Activated CD4-positive, alpha-beta T cell treated with anti-CD3 and anti-CD28 coated beads, Interleukin-2, amount 10 ng/mL, durations not matched to agents 24 days and 14 days (primary cell): ENCODE measurements at places on chromosomes 13 and 19.

DNA sequence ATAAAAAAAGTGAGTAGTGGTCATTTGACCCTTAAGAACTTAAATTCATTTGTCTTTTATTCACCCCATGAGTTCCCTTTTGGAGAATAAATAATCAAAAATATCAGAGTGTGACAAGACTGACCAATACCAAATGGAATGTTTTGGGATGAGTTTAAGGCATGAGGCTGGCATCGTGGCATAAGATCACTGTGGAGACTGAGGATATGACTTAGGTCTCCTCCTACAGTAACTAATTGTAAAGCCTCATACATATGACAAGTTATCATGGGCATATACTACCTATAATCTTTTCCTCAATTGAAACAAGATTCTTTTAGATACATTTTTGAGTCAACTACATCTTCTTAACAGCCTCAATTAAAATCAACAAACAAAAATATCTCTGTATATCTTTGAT, 782.0 kb downstream of the SLITRK1 start:
- DNase-seq = no peak

- DNase-seq = no peak
These were observed 437 bp downstream of the SMARCA4 start for GRCh38 chr19:10961073-10961860.

GRCh38 chr19:5498830-5499550, 43.8 kb downstream of the ZNRF4 start:
- no peak for DNase-seq

DNA sequence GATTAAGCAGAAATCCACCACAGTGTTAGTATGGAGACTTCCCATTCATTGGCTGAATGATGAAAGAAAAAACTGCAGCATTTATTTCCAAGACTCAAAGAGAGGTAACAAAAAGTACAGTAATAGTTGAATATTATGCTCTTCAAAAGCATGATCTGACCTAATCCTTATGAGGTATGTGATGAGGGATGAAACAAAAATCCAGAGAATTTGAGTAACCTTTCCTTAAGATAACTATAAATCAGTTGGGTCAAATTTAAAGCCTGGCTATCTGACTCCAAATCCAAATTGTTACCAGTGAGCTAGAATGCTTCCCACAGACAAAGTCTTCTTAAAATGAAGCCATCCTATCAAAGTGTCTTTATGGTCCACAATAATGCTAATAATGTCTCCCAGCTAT, 38.1 kb downstream of the NUFIP1 start:
- no peak for DNase-seq

- DNase-seq = no peak
These were observed 81.5 kb upstream of the FAM216B start for GRCh38 chr13:42699912-42700311.

GRCh38 chr13:59562924-59563323, 600.8 kb downstream of the DIAPH3 start:
- DNase-seq = no peak

DNA sequence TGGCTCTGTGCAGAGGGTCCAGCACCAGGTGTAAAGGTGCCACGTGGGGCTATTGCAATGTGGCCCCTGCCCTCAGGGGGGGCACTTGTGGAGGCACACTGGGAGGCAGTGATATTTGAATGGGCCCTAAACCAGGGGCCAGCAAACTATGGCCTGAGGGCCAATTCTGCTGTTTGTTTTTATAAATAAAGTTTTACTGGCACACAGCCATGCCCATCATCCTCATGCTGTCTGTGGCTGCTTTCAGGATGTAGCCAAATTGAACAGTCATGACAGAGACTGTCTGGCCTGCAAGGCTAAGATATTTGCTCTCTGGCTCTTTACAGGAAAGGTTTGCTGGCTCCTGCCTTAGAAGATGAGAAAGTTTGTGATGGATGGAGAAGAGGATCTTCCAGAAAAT, 33.9 kb upstream of the RANBP3 start:
- no peak for DNase-seq

GRCh38 chr13:53013113-53013512, 15.5 kb upstream of the OLFM4 start:
- DNase-seq = no peak

DNA sequence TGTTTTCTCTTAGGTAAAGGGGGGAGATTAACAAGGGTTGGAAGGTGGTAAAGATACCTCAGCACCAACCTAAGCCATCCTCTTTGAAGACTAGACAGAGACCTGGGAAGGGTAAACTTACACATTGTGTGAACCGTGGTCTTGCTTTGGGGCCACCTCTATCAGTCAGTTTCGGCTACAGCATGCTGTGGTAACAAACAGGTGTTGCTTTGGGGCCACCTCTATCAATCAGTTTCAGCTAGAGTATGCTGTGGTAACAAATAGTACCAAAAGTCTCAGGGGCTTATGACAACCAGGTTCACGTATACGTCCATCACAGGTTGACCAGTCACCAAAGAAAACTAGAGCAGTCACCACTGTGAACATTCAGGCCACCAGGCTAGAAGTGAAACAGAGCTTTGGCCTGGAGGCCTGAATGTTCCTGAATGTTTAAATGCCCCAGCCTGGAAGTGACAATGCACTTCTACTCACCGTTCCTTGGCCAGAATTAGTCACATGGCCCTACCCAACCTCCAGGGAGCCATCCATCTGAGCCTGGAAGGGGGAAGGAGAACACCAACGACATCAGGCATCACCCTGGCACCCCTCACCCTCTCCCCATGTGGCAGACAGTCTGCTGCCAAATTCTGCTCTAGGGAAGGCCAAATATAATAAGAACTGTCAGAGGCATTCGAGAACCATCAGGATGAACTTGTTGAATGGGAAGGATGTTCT, 3.8 kb downstream of the FXYD7 start:
- no peak for DNase-seq

GRCh38 chr19:29563486-29564101, 37.8 kb downstream of the VSTM2B start:
- no peak for DNase-seq

GRCh38 chr13:107765724-107766401, 449.5 kb downstream of the LIG4 start:
- no peak for DNase-seq

GRCh38 chr13:39888865-39889810, 233.7 kb downstream of the COG6 start:
- DNase-seq = no peak

GRCh38 chr13:27348461-27348860, 76.0 kb upstream of the GTF3A start:
- DNase-seq = no peak

- DNase-seq = no peak
These were observed 72.8 kb upstream of the PCDH8 start for GRCh38 chr13:52921194-52921593.

- DNase-seq = peak; percentile 68
These were observed 23.1 kb downstream of the TMED1 start for GRCh38 chr19:10812902-10813404.

DNA sequence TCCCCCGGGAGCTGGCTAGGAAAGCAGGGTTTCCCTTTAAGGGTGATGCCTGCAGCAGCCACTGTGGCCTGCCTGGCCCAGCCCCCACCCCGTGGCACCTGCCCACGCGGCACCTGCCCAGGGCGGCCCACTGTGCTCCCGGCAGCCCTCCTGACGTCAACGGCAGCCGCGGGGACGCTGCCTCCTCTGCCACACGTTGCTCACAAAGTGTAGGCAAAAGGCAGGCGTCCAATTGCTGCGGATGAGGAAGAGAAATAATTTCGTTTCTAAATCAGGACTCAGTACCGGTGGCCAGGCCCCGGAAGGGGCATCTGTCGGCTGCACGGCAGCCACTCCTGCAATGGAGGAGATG, 122.3 kb downstream of the URI1 start:
- no peak for DNase-seq

DNA sequence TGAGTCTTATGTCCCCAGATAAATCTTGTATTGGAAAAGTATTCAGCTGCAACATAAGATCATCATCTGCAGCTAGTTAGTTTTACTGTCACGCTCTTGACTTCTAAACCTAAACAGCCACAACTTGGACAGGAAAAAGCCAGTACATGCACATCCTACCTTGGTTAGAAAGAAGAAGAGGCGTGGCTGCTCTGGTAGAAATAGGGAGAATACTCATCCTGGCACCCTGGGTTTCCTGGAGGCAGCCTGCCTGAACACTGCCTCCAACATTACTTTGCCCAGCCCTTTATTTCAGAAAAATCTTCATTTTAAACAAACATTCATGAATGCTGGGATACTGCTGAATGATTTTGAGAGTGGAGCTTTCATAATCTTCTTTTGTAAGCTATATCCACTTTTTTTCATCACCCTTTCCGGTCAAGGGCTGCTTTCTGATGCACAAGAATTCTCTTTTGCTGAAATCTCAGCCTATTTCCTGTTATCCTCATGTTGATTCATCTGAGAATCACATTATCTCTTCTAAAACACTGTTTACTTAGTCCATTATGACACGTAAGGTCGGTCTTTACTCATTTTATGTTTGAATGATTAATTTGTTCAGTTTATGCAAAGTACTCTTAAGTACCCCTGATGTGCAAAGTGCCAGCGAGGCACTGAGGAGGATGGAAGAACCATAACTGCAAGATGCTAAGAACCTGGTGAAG, 55.2 kb downstream of the STARD13 start:
- no peak for DNase-seq

DNA sequence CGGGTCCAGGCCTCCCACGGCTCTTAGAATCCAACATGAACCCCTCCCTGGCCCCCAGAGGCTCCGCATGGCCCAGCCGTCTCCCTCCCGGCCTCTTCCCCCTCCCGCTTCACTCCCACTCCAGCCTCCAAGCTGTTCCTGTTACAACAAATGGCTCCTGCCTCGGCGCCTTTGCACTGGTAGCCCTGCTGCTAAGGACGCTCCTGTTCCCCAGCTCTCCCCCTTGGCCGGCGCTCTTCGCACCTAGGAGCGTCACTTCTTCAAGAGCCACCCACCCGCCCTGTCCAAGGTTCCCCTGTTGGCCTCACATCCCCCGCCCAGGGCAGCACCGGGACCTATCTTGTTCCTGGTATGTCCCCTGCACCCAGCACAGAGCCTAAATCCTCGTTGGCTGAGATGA, 9.4 kb downstream of the CCDC124 start:
- DNase-seq = no peak

DNA sequence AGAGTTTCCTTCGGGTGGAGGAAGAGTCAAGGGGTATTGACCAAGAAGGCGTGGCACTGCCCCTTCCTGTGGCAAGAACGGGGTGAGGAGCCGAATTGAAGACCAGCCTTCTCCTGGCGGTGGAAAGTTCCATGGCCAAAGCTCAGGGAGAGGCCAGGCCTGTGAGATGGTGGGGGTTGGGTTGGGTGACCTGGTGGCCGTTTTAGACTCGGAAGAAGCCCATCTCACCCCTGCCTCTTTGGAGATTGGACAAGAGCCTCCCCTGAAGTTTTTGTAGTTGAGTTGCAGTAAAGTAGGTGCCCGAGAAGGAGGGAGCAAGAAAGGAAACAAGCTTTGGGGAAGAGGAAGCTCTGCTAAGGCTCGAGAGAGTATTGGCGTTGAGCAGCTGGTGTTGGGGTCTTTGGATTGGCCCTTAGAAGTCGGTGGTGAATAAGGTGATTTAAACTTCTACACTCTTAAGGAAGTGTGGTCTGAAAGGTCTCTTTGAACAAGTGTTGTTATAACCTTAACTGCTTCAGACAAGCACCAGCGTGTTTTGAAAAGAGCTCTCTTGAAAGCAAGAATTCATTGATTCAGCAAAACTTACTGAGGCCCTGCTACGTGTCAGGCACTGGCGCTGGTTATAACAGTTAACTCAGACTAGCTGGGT, 964 bp downstream of the SPINT2 start:
- DNase-seq = peak; percentile 64

DNA sequence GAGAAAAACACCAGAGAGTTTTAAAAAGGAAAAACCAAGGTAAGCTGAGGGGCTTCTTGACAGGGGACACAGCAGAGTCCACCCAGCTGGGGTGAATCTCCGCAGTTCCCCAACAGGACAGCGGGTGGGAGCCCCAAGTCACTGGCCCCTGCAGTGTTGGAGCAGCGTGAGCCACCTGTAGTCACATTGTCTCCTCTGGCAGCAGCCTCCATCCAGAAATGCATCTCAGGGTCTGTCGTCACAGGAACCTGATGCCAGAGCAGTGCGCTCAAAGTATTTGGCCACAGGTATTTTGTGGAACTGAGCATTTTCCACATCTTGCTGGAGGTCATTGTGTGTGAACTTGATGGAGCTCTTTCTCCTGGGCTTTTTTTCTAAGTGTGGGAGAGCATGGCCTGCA, 24.7 kb downstream of the CHAMP1 start:
- no peak for DNase-seq

DNA sequence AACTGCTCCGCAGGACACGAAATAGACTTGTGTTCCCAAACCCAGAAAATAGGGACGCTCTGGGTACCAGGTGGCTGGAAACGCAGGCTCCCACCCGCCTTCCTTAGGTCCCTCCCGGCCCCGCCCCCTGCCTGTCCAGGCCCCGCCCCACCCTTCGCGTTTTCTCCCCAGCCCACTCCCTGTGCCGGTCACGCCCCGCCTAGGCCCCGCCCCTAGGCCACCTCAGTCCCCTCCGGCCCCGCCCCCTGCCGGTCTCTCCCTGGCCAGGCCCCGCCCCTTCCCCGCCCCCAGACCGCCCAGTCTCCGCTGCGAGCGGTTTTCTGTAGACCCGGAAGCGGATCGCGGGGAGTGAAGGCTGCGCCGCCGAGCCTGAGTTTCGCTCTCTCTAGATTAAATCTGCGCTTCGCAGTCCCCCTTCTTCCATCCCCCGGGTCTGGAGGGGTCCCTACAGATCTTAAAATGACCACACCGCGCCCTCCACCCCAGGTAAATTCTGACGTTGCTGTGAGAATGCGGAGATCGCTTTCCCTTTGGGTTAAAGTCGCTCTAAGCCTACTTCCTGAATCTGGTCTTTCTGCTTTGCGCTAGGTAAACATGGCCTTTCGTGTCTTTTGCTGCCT, 3.7 kb upstream of the ZNF665 start:
- DNase-seq = peak; percentile 96

DNA sequence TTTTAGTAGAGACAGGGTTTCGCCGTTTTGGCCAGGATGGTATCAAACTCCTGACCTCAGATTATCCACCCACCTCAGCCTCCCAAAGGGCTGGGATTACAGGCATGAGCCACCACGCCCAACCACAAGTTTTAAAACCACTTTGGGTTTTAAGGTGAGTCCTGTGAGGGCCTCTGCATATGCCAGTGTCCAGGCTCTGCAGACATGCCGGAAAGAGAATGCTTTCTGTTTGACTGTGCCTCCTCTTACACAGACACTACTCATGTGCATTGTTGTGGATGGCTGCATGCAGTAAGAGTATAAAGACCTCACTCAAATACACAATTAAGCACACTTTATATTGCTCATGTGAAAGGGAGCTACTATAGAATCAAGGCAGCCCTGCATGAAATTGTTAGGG, 20.8 kb upstream of the SLC25A30 start:
- no peak for DNase-seq

- no peak for DNase-seq
These were observed 80.1 kb downstream of the KLF5 start for GRCh38 chr13:73138638-73139491.

DNA sequence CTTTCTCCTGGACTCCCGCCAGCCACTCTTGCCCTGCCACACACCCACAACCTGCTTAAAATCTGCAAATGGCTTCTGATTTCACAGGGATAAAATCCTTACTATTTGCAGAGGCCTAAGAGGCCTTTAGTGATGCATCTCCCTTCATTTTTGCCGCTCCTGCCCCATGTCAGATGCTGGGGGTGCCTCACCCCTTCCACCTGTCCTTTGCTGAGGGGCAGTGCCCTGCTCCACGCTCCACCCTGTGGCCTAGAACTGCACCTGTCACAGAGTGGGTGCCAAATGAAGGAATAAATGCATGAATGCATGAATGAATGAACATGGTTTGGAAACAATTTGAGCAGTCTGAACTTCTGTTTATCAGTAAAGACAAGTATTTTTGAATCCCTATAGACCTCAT, 34.1 kb upstream of the UQCRFS1 start:
- no peak for DNase-seq
